ENCODE measurements at places on chromosomes 3 and 15. TPM values are rescaled to one million over a fixed set of nuclear protein-coding genes. Genes with fewer than 3 reads are reported as not detected.

GRCh38 chr3:161096771-161097367 is 8.3 kb downstream of the B3GALNT1 start:
- no peak for DNase-seq

GABRR3 gene
- total RNA-seq: not detected

GRCh38 chr3:195254454-195255175 is 16.3 kb downstream of the XXYLT1 start:
- no peak for DNase-seq

GRCh38 chr3:119225121-119225520 is 15.6 kb downstream of the B4GALT4 start:
- DNase-seq: no peak

DNA sequence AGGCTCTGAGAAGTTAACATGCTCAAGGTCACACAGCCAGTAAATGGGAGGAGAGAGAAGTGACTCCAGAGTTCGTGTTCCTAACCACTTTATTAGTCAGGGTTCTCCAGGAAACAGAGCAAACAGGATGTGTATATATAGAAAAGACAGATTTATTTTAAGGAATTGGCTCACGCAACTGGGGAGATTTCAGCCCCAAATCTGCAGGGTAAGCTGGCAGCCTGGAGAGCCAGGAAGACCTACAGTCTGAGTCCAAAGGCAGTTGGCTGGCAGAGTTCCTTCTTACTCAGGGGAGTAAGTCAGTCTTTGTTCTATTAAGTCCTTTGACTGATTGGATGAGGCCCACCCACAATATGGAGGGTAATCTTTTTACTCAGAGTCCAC is 118.2 kb upstream of the PROK2 start:
- no peak for DNase-seq

GRCh38 chr3:60250206-60250605 is 1001.0 kb downstream of the FHIT start:
- DNase-seq: no peak

DNA sequence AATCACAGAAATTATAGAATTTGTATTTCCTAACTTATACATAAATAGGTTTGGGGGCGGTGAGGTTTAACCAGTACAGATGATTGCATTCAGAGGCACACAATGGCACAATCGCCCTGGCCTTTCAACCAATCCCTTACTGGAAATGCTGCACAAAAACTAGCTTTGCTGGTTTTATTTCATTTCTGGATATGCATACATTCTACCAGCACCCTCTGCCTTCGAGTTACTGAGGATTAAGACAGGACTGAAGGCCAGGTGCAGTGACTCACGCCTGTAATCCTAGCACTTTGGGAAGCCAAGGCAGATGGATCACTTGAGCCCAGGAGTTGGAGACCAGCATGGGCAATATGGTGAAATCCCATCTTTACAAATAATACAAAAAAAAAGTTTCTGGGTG is 336.1 kb downstream of the ARRDC4 start:
- DNase-seq: no peak

GRCh38 chr15:34609102-34610057 is 25.9 kb upstream of the GOLGA8B start:
- no peak for DNase-seq

DNA sequence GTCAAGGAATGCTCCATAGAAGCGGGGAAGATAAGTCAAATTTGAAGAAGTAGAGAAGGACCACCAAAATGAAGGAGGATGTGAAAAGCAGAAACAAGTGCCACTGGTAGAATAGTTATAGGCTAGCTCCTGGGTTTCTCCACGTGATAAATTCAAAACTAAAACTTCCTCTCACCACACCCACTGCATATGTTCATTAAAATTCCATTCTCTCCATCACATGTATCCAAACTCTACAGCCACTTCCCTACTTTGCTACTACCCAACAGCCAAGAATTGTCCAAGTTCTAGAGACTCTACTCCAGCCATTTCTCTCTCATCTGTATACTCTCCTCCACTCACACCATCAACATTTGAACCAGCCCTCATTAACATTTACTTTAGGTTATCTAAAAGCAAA is 60.5 kb downstream of the COL8A1 start:
- no peak for DNase-seq
